ENCODE measurements at places on chromosomes 7 and 10. TPM values are rescaled to one million over a fixed set of nuclear protein-coding genes. Genes with fewer than 3 reads are reported as not detected.

ZNF804B gene
- total RNA-seq: not detected

EIF5AL1 gene
- total RNA-seq: 0.26 TPM

CDK1 gene
- total RNA-seq: 0.64 TPM

SH2B2 gene
- 1.5 TPM for total RNA-seq

NPTX2 gene
- 0.13 TPM for total RNA-seq

ANXA8 gene
- total RNA-seq: 79.4 TPM

RET gene
- total RNA-seq: 0.26 TPM

CD36 gene
- total RNA-seq: 1.3 TPM

ITGB8 gene
- total RNA-seq: 13.8 TPM

GRCh38 chr10:33781606-33782395, 447.3 kb upstream of the NRP1 start:
- DNase-seq: no peak

DNA sequence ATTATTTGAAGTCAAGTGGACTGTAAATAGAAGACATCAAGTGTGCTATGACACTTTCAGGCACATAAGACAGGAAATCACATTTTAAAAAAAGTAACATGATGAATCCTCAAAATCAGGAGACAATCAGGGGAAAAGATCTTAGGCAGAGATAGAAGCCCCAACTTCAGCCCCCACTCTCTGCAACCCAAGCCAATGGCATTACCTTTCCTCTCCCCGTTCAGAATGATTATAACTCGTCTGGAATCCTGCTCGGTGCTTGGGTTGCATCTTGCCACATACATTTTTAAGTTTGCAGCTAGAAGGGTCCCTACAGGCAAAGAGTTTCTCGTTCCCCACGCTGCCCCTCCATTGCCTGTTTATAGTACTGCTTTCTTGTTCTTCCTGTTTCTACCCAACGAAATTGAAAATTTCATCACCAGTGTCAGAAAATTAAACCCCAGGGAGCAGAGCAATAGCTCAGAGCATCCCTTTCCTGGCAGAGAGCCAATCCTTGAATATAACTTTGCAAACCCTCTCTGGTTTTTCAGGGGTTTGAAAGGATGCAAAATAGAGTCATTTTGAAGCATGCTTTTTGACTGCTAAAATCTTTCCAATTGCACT, 260.5 kb upstream of the AOAH start:
- no peak for DNase-seq

DNA sequence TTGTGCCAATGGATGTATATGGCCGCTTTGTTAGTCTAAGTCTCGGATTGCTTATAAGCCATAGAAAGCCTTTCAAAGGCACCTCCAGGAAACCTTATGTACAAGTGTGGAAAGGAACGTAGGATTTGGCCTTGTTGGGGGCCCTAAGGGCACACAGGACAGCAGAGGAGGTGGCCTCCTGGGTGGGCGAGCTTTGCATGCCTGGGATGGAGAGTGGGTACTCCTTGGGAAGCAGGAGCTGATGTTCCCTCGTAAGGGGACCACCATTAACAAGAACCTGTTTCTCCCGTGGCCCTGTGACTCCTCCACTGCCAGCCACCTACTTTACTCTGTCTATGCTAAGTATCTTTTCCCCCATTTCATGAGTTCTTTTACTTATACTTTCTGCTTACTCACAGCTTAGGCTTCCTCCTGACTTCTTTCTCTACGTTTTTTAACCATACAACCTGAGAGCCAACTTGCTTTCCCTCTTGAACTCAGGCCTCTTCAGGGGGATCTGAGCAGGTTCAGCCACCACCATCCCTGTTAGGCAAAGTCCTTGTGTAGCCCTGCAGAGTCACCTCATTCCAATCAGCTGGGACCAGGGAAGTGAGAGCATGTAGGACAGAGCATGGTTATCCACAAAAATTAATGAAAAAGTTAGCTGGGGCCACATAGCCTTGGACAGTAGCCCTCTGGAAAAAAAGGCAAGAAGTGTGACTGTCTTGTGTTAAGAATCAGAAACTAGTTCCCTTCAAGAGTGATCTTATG, 118.9 kb downstream of the NEBL start:
- no peak for DNase-seq

GRCh38 chr10:62815381-62816075, 638 bp downstream of the EGR2 start:
- DNase-seq: no peak

GRCh38 chr7:4097001-4097609, 585.0 kb upstream of the FOXK1 start:
- no peak for DNase-seq

- peak; percentile 9 for DNase-seq
Measured at GRCh38 chr7:4882169-4883032, 1.1 kb downstream of the RADIL start.

GRCh38 chr10:27252267-27253000, 11.8 kb upstream of the ACBD5 start:
- DNase-seq: peak; percentile 13

DNA sequence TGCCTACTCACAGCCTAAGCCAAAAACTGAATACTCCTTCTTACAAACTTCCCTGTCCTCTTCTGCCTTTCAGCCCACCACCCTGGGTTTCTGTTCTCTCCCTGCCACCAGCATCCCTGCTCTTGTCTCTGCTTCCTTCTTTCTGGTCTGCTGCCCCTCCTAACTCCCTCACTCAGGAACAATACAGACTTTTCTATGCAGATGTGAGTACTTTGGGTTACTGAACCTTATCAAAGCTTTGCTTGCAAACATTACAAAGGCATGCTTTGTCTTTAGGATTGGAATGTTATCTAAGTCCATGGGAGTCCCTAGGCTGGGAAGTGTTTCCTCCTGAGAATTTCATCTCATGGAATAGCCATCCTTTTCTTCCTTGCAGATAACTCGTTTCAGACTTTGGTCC, 28.9 kb downstream of the CNNM1 start:
- DNase-seq: no peak

DNA sequence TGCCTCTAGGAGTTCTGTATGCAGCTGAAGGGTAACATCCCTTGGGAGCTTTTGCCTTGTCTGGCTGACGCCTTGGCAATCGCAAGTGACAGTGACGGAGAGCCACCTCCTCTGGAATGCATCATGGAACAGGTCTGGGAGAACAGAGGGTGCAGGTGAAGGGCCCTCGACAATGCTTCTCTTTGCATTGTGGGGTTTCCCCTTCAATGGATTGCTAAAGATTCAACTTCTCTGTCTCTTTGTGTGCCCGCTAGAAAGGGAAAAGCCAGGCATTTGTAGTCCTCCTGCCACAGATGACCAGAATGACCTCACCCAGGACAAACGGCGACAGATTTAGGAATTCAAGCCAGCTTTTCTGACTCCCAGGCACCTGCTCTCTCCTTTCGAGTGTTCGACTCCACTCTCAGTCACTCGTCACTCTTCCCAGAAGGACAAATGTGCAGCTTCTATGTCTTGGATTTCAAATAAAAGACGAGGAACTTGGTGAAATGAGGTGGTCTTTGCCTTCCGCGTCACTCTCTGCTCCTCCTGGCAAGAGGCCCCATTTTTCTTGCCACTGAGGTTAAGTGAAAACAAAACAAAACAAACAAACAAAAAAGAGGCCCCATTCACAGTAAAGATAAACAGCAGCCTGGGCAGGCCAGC, 26.1 kb downstream of the IL2RA start:
- no peak for DNase-seq

DNA sequence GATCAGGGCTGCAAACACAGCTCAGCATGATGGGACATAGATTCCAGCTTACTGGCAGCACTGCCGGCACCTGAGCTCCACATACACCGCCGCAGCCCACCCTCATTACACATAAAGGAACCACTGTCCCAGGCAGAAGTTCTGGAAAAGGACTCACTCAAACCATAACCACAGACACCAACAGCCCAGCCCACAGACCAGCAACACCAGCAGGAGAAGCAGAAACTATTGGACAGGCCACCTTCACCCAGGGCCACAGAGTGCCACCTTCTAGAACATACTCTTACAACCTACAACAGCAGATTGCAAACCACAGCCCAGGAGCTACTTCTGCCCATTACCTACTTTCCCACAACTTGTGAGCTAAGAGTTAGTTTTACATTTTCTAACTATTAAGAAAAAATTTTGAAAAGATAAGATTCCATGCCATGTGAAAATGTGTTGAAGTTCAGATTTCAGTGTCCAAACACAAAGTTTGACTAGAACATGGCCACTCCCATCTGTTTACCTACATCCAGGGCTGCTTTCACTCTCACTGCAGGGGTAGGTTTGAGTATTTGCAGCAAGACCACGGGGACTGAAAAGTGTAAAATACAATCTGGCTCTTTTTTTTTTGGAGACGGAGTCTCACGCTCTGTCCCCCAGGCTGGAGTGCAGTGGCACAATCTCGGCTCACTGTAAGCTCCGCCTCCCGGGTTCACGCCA, 153.0 kb downstream of the TNS3 start:
- DNase-seq: no peak

- DNase-seq: no peak
Measured at GRCh38 chr10:112288486-112288885, 5.3 kb downstream of the TECTB start.

DNA sequence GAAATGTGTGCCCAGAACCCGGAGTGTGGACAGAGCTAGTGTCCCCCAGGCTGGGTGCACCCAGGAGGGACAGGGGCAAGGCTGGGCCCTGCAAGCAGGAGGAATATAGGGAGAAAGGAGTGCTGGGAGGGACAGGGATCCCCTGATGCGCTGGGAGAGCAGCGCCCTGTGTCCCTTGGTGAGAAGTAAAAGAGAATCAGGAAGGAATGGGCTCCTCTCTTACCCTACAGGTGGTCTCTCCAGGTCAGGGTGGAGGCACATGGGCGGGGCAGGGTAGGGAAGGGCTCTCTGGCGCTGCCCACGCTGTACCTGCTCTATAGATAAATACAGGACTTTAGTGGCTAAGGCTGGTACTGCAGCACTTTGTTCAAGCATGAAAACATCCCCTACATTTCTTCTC, 753.8 kb downstream of the GRID1 start:
- no peak for DNase-seq

DNA sequence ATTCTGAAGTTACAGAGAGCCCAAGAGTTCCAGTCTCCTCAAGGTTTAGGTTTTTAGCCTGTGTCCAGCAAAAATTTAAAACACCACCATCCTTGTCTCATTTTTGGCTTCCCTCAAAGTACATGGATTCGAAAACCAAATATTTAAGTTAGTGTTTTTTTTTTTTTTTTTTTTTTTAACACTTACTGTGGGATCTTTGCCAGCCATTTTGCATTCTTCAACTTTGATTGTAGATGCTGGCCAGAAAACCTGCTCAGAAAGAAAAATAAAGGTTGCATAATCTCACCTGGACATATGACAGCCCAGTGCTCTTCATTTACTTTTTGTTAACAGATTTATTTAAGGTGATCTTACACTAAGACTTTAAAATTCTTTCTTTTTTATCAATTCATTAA, 91.6 kb downstream of the SEMA3C start:
- no peak for DNase-seq

GRCh38 chr10:93099670-93100069, 26.0 kb downstream of the CYP26A1 start:
- no peak for DNase-seq

DNA sequence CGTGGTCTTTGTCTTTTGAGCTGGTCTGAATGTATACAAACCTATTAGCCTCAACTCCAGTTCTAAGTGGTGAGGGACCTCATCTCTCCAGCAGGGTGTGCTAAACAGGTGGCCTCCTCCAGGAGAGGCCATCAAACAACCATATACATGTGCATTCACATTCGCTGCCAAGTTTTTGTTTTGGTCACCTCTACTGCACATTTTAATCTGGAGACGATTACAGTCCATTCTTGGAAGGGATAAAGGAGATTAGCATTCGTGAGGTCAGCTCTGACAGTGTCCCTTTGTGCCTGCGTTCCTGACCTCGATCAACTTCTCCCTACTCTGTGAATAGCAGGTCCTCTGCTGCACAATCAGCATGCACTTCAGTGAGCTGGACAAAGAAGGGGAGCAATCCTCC, 60.8 kb downstream of the RHOBTB1 start:
- DNase-seq: peak; percentile 38

- no peak for DNase-seq
Measured at GRCh38 chr10:1327759-1328158, 271.6 kb downstream of the WDR37 start.

DNA sequence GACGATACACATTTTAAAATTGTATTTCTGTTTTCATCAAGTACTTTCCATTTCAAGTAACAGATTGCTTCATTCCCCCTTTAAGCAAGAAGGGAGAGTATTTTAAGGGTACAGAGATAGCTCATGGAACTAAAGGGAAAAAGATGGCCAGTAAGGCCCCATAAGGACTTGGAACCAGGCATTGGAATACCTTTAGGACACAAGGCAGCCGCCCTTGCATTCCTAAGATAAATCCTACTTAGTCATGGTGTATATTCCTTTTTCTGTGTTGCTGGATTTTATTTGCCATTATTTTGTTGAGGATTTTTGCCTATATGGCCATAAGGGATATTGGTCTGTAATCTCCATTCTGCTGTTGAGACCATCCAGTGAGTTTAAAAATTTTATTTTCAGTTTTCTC, 49.2 kb downstream of the BTRC start:
- no peak for DNase-seq

DNA sequence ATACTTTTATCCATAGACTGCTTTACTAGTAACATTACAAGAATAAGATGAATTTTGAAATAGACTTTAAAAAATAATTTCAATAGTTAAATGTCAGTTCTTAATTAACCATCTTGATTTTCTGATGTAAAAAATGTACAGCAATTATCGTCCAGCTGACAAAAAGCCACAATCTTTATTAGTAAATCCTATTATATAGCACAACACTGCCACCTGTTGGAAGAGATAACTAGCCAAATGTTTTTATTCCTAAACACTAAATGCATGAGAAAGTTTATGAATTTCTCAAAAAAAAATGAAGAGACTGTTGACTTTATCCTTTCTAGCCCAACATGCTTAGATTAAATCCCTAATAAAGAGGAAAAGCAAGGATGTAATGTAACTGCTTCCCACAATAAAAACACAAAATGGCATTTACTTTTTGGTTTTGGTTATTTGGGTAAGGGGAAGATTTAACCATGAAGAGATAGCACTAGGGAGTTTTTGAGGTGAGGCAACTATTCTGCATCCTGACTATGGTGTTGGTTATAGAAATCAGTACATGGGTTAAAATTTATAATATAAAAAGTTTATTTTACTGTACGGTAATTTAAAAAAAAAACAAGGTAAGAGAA, 8.0 kb downstream of the COA1 start:
- peak; percentile 52 for DNase-seq

- no peak for DNase-seq
Measured at GRCh38 chr10:96337106-96337505, 21.7 kb downstream of the OPALIN start.
